ENCODE measurements at places on chromosomes 13 and 19. TPM values are rescaled to one million over a fixed set of nuclear protein-coding genes. Genes with fewer than 3 reads are reported as not detected.

The ZNF575 gene
- total RNA-seq: 7.4 TPM

DNA sequence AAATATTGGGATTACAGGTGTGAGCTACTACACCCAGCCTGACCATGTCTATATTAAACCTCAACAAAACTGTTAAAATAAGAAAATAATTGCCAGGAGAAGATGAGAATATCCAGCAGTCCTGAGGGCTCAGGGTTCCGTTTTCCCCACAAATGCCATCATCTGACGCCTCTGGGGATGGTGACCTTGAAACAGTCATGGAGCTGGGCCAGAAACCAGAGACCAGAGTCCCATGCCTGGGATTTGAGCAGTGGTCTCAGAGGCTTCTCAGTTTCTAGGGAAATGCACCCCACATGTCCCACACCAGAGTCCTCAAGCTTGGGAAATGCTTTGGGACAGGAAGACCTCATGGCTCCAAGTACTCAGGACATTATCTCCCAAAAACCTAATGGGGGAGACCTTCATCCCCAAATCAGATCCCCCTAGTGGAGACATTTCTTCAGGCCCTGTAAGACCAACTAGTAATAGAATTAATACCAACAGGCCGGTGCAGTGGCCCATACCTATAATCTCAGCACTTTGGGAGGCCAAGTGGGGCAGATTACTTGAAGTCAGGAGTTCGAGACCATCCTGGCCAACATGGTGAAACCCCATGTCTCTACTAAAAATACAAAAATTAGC, 2.9 kb upstream of the MAP1S start:
- DNase-seq: no peak

DNA sequence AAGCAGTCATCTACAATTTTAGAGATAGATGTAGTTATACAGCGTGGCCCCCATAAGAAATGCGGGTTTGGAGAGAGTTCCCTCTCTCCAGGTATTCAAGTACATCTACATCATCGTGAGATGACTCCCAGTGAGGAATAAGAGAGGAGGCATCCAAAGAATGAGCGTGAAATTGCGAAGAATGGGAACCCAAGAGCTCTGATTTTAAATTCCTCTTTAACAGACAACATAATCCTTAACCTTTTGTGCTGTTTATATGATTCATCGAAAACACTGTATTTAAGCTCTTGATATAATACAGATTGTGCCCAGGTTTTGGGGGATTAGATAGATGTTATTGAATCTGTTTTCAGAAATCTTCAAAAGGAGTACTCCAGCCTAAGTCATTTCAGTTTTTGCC, 161.5 kb downstream of the COG6 start:
- DNase-seq: no peak

DNA sequence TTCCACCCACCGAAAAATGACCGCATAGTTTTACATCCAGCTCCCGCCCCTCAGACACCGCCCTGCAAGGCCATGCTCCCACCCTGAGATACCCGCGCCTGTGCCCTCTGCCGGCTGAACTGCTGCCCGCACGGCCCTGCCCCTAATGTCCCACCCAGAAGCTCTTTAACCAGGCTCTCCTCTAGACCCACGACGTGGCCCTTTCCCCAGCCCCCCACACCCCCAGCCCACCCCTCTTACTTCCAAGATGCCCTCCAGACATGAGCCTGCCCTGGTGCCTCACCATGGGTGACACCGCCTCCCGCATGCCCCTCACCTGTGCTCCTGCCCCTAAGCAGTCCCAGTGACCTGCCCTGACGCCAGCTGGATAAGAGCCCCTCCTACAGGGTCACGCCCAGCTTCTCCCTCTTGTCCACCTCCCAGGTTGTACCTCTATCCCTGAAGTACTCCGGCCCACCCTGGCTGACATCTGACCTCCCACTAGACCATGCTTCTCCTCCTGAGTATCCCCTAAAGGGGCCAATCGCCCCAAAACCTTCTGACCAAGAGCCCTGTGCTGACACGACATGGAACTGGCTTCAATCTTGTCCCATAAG, 51.2 kb downstream of the COLGALT1 start:
- DNase-seq: no peak

The CARD8 gene
- 39.2 TPM for total RNA-seq

The NCR1 gene
- not detected for total RNA-seq

The SOX1 gene
- total RNA-seq: 4.4 TPM

DNA sequence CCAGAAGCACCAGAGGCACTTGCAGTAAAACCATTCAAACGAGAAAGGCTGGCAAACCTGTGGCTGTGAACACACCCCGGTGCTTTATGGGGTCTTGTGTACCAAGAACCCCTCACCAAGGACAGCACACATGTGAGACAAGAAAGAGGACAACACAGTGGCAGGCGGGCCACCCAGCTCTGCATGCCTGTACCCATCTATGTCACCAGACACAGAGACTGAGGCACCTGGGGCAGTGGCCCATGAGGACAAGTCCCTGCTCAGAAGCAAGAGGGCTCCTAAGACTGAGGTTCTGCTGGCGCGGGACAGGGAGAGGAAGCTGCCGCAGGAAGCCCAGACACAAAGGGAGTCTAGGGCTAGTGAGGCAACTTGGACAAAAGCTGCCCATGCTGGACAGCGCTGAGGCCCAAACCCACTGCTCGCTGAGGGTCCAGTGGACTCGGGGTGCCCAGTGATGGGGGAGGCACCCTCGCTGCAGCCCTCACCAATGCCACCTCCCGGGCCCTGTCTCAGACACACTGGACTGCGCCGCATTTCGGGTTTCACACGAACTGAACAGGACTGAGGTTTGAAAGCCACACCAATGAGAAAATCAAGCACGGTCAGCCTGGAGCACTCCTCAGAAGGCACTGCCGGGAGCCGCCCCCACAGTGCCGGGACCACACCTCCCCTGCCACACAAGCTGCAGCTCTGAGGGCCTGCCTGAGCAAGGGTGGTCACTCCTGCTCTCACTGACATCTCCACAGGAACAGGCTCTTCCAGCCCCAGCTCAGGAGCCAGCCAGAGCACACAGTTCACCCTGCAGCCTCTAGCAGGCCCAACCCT, 232.7 kb downstream of the TUBA3C start:
- no peak for DNase-seq

DNA sequence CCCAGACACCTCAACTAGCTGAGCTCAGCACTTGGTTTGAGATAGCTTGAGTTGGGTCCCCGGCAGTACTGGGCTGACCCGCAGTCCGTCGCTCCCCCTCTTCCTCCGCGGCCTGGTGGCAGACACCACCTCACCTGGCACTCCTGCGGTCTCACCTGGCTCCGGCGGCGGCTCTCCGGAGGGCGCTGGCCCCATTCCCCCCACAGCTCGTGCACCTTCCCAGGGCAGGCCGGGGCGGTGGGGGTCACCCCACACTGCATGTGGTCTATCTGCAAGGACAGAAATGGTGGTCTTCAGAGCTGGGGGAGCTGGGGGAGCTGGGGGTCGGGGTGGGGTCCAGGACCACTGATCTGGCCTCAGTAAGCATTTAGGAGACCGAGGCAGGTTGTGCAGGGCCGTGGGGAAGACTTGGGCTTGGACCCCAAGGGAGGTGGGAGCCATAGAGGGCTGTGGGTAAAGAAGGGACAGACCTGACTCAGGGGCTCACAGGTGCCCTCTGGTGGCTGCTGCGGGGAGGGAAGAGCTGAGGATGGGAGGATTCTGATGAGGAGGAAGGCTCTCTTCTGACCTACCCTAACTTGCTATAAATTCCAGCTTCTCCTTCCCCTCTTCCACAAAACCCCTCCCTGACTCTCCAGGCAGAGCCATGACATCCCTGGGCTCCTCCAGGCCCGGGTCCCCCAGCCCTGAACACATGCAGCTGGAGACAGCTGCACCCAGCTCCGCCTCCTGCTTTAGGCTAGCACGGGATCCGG, 6.7 kb upstream of the PLIN4 start:
- DNase-seq: no peak

The BRME1 gene
- 9.3 TPM for total RNA-seq

GRCh38 chr13:50274181-50274580, 258.9 kb downstream of the KCNRG start:
- DNase-seq: no peak

DNA sequence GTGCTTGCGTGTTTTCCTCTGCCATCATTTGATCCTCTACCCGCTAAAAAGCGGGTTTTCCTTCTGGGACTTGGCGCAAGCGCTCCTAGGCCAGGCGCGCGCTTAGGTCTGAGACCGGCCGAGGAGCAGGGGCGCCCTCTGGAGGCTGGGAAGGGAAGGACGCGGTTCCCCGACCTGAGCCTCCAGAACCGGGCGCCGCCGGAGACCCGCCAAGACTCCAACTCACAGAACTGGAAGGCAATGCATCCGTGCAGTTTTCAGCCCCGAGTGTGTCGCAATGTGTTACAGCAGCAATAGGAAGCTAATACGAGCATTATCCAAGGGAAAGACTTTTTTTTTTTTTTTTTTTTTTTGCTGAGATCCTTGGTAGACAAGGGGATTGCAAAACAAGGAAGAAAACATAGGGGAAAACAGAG, 190.9 kb downstream of the COL4A1 start:
- no peak for DNase-seq

GRCh38 chr19:15672580-15673175, at the start of gene CYP4F12:
CYP4F12 (plus strand) TSS chr19:15673087; CDS start chr19:15673530, 443 bp downstream.
- DNase-seq: no peak

The APOC4 gene
- total RNA-seq: not detected

The IGFL1 gene
- not detected for total RNA-seq

The CEACAM5 gene
- total RNA-seq: not detected

The CTXN1 gene
- 117 TPM for total RNA-seq

GRCh38 chr19:1354970-1355567, 28.6 kb upstream of the NDUFS7 start:
- no peak for DNase-seq

The GAPDHS gene
- total RNA-seq: not detected

GRCh38 chr19:12695096-12695495, 1.3 kb downstream of the FBXW9 start:
- no peak for DNase-seq

- DNase-seq: no peak
These were observed 362.4 kb downstream of the DIAPH3 start for GRCh38 chr13:59801107-59801880.

DNA sequence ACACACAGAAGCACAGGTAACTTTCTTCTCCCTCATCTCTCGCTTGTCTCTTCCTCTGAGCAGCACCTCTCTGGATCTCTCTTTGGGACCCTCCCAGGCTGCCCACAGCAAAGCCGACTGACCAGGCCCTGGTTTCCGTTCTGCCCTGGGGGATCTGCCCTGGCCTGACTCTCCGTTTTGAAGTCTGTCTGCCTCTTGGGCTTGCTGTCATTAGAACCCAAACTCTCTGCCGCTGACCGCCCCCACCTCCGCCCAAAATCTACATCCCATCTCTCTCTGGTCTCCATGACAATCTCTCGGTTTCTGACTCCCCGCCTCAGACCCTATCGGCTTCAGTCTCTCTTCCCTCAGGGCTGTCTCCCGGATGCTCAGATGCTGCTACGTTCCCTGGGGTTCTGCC, 6.9 kb downstream of the KCNC3 start:
- no peak for DNase-seq

The ETV2 gene
- not detected for total RNA-seq

DNA sequence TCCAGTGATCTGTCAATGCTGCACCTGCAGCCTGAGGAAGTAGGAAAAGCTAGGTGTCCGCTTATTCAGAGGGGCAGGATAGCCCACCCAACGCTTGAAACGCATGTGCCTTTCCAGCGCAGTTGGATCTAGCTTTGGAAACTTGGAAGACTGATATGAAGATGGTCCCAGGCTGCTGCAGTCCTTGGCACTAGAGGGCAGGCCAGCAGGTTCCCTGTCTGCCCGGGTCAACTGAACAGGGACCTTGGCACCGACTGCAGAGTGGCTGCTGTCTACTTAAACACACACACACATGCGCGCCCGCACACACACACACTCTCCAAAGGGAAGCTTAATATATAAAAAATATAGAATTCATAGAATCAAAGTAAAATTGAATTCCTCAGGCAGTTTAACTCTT, 100.0 kb downstream of the TSHZ3 start:
- DNase-seq: no peak

DNA sequence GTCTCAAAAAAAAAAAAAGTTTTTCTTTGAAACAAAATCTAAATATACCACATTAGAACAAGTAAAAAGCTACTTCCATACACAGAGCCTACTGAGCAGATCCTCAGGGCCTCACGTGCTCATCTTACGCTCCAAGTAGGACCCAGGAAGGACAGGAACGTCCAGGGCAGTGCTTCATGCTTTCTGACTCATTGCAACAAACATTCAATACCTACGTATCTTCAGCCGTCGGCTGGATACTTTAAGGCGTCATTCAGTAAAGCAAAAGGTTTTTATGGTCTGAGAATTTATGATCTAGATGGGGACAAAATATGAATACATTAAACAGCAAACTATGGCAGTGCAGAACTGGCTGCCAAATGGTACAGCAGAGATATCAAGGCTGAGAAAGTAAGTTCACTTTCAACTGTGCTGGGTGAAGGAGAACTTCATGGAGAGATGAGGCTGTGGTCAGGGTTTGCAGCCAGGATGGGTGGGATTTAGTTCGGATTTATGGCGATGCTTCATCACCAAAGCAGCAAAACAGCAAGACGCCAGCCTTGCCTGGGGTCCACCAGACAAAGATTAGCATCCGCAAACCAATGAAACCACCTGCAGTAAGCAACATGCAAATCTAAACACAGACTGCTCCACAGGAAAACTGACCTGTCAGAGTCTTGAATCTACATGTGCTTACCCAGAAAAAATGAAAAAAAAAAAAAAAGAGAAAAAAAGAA, 20.5 kb downstream of the CARS2 start:
- no peak for DNase-seq

DNA sequence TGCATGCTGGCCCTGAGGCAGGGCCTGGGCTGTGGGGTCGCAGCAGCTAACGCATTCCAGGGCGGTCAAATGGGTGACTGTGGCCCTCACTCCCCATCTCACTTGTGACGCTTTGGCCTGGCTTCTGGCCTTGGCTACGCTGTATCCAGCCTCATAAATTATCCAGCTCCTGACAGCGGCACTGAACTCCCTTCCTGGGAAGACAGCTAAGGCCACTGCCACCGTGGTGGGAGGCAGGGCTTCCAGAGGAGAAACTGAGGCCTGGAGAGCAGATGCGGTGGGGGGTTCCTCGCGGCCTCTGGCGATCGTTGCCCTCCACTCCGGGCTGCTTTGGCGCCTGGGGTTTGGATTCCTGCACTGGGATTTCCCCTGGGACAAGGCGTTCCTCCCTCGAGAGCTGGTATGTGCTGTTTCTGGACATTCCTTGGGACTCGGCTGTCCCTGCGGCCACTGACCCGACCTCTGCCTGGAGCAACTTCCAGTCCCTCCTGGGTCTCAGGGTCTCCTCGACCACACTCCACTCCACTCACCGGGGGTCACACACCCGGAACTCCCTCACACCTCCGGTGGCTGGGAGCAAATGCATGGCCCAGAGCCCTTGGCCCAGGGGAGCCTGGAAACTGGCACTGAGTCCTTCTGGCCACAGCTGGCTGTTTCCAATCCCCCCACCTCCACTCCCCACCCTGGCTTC, 3.4 kb downstream of the TBXA2R start:
- no peak for DNase-seq

All from dorsolateral prefrontal cortex (tissue), 122 donors.